ENCODE measurements at places on chromosomes 3 and 15.

- DNase-seq: no peak
Observed at GRCh38 chr3:181718369-181718768, 6.6 kb downstream of the SOX2 start.

- no peak for DNase-seq
Observed at GRCh38 chr3:171306631-171307030, 153.6 kb downstream of the TNIK start.

GRCh38 chr15:77052556-77052955, 18.4 kb downstream of the TSPAN3 start:
- DNase-seq: no peak

DNA sequence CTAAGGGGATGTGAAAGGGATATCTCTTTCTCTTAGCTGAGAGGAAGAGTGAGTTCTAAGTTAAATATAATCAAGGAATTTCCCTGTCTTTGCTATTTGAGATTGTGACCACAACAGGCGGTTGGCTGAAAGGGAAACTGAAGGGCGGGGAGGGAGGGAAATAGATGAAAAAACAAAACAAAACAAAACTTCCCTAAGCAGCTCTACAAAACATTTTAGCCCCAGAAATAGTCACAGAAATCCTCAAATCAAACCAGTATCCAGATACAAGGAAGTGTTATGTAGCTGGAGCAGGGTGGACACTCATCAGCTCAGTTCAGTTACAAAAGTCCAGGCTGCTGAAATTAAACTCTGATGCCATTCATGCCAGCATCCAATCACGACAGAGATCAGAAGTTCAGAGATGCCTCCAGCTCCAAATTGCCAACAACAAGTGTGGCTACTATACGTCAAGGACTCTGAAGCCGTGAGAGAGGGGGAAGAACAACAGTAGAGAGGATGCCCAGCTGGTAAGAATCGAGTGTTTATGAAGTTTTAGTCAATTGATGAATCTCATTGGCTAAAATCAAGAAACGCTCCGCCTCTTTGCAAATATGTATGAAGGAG, 319 bp upstream of the TP63 start:
- no peak for DNase-seq

- DNase-seq: no peak
Observed at GRCh38 chr15:48880070-48880634, 2.2 kb downstream of the EID1 start.
